ENCODE measurements at places on chromosomes 16 and 17.

DNA sequence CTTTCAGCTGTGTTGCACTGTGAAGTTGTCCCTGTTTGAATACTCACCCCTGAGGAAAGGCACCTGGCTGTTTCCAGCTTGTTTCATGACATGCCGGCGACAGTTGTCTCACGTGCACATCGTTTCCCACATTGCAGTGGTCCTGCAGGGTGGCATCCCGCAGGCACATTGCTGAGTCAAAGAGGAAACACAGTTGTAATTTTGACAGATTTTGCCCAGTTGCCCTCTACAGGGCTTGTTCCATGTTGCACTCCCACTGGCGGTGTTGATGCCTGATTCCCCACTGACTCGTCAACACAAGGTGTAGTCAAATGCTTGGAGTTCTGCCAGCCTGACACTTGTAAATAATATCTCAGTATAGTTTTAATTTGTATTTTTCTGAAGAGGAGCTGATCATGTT is 23.8 kb downstream of the EPN2 start:
- no peak for DNase-seq

GRCh38 chr16:83935005-83935857 is 17.8 kb upstream of the OSGIN1 start:
- DNase-seq: no peak

- no peak for DNase-seq
These were observed 2.3 kb downstream of the MYO15B start for GRCh38 chr17:75589919-75590303.

GRCh38 chr16:799111-799947 is 1.2 kb downstream of the GNG13 start:
- no peak for DNase-seq

- no peak for DNase-seq
These were observed 1.6 kb upstream of the ADGRG3 start for GRCh38 chr16:57666353-57667047.

DNA sequence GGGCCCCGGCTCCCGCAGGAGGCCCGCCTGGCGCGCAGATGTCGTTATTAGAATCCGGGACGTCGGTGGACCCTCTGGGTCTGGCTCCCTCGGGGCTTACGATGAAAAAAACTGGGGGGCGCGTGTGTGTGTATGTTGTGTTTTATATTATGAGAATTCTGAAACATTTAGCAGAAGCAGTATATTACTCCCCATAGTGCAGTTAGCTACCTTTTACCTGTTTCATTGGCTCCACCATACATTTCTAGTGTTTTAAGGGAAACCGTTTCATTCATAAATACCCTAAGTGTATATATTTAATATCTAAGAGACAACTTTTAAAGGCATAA is 486 bp upstream of the DNAJA2 start:
- DNase-seq: no peak

DNA sequence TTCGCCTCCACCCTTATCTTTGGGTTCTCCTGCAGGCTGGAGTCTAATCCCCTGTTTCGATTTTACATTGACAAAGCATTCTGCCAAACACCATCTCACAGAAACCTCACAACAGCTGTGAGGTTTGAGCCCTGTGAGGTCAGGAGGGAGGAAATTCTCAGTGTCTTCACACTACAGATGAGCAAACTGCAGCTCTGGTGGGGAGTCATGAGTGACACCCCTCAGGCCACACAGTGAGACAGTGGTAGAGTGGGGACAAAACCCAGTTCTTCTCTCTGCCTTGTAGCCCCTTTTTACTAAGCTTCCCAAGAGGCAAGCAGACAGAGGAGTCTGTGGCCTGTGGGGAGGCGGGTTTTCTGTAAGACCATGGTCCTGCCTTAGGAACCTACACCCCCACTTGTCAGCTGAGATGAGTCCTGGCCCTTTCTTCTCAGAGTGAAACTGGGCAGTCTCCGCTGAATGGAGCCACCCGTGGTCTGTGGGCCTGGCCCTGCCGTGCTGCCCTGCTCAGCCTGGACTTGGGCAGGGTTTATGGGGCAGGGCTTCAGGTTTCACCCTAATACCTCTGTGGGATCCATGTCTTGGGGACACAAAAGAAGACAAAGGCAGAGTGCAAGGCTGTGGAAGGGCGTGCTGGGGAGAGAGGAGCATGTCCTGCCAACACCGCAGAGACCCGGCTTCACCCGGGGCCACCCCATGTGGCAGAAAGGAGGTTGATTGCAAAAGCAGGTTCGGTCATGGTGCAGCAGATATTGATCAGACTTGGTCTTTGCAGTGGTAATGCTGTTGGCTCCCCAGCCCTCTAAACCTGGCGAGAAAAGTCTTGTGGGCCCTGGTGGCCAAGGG is 59.0 kb downstream of the ABR start:
- DNase-seq: no peak

Measured in naive thymus-derived CD8-positive, alpha-beta T cell (primary cell).